ENCODE measurements at places on chromosomes 4 and X.
A peak's percentile ranks its signal among the peaks of the same experiment; 100 is the strongest.

- DNase-seq: peak; percentile 36
Observed at GRCh38 chr4:76943790-76944189, 5.8 kb upstream of the SEPTIN11 start.

DNA sequence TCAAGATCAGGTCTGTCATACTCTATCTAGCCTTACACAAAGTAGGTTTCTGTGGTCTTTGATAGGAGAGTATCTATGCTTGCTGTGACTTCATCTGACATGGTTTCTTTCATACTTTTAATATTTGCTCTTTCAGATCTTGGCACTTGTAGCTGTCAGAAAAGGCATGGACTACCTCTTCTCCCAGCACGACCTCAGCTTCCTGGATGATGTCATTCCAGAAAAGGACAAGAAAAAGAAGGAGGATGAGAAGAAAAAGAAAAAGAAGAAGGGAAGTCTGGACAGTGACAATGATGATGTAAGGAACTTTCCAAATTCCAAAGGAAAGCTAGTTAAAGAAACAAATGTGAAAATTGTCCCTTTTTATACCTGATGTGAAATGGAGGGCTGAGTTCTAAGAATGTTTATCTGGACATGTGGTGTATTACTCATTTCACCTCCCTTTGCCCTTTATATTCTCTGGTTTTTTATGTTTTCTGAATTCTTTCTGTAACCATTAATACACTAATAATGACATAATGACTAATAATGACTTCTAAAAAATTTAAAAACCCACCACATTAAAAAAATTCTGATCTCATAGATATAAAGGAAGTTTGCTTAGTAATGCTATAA lies 221.2 kb downstream of the SLC4A4 start:
- peak; percentile 5 for DNase-seq

DNA sequence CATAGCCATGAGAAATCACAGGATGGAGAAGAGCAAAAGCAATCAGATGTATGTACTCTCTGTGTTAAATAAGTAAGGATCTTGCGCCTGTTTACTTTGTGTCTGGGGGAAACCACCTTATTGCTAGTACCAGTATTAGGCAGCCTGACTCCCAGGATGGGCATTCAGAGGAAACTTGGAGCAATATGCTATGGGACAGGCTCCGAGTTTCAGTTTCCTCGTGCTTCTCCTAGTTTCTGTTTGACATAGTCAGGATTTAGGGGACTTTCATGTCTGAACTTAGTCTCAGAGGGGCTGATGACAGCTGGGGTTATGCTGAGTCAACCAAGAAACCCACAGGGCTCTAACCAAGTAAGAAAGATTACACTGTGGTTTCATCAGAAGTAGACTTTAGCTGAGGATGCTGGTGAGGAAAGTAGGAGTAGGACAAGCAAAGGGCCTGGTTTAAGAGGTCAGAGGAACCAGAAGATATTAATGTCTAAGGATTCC lies 13.5 kb downstream of the NSUN7 start:
- peak; percentile 3 for DNase-seq

DNA sequence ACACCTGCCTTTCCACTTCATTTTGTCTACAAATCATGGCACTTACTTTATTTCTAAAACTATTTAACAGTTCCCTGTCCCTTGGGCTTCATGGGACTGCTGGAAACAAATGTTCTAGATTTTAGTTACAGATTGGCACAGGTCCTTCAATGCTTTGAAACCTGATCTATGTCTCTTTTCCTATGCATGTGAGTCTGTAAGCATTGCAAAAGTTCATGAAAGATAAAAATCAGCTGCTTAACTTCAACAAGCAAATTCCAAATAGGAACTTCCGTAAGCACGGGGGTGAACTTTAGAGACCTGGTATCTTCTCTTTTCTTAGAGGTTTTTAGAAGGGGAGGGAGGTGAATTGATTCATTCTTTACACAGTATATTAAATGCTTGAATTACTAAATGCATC lies 9.5 kb downstream of the LGI2 start:
- DNase-seq: no peak

DNA sequence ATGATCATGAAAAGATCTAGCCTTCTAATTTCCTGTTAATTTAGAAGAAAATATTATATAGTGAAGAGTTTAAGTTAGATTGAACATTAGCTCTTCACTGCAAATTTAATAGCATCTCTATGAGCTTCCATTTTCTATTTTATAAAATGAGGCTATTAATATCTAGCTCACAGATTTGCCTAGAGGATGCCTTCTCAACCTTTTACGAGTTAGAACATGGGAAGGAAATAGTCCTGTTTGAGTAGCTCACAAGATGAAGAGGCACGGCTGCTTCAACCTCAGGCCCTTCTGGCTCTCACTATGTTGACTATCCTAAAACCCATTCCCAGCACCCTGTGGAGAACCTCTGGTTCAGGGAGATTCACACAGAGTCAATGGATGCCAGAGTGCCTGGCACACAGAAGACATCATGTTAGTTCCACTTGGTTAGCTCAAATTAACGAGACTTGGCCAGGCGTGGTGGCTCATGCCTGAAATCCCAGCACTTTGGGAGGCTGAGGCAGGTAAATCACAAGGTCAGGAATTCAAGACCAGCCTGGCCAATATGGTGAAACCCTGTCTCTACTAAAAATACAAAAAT lies 97.9 kb upstream of the GUCY1A1 start:
- no peak for DNase-seq

GRCh38 chrX:109635146-109635545 lies 10.2 kb upstream of the KCNE5 start:
- DNase-seq: peak; percentile 27

DNA sequence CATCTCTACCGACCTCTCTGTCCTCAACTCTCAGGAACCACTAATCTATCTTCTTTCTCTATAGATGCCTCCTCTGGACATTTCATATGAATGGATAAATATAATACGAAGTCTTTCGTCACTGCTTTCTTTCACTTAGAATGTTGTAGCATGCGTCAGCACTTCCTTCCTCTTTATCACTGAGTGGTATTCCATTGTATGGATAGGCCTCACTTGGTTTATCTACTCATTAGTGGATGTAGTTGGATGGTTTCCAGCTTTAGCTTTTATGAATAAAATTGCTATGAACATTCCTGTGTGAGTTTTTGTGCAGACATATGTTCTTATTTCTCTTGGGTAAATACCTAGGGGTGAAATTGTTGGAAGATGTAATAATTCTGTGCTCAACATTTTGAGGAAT lies 528.2 kb upstream of the FAT1 start:
- DNase-seq: no peak

DNA sequence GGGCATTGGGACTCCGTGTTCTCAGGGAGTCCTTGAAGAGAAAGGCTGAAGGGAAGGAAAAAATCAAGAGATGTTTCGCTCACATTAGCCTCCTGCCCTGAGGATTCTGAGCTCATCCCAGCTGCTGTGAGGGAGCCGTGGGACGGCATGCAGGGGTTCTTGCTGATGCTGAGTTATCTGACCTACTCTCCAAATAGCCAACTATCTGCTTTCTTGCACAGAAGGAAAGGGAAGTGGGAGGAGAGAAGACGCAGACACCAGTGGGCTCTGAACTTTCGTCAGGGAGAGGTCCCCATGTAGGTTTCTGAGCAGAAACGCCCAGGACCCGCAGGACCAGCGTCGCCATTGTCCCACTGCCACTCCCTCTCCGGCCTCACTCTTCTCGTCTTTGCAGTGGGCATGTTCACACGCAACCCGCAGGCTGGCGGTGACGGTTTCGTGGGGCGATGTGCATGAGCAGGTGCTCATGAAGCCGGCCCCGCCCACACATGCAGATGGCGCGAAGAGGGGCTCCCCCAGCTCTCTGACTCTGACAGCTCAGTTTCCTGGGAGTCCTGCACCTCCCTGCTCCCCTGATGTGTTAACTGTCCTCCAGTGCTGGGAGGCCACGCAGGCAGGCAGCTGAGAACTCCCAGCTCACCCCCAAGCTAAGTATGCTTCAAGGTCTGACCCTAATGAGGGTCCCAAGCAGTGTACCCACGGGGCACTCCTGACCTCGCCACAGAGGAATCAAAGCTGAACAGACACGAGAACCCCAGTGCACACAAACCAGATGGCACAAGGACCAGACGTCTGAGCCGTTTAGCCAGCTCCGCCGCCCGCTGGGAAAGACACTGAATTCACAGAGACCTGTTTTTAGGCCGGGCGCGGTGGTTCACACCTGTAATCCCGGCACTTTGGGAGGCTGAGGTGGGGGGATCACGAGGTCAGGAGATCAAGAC lies 13.6 kb upstream of the ABLIM2 start:
- no peak for DNase-seq

DNA sequence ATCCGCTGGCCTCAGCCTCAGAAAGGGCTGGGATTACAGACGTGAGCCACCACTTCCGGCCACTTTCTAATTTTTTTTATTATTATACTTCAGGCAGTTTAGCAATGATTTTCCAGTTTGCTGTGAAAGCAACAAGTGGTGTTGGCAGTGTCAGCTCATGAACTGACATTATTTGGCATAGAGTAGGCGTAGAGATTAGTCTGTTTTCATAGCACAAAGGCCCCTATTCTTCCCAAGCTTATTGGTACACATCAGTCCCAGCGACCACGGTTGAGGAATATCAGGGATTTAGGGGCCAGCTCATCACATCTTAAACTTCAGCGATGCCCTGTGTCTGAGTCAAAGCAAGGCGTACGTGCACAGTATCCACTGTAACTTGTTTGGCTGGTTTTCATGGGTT lies 53.0 kb upstream of the RASSF6 start:
- DNase-seq: no peak

GRCh38 chr4:128570387-128570975 lies 239.0 kb upstream of the JADE1 start:
- DNase-seq: peak; percentile 42

DNA sequence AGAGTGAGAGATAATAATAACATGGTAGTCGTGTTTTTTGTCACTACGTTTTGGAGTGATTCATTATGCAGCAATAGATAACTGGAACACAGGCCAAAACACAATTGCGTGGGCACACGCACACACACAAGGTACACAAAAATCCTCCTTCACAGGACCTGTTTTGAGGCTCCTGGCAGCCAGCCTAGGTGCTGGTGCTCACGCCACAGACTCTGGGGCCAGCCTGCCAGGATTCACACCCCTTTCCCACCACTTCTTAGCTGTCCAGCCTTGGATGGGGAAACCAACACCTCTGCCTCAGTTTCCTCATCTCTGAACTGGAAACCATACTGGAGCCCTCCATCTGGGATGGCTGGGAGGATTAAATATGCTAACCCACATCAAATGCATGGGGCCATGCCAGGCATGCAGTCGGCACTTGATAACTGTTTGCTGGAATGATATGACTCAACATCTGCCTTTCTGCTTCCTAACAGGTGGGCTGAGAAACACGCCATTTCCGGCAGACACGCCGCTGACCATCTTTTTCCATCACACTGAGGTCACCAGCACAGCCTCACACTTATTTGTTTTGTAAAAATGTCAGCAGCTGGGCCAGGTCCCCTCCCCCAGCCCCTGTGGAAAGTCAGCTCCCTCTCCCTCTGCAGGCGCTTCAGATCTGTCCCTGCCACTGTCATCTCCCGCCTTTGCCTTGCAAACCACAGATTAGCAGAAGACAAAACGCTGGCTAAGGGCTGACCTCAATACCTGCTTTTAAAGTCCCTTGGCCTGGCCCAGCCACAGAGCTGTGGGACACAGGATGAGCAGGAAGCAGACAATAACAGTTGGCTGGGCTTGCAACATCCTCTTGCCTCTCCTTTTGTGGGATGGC lies 237.5 kb downstream of the BCOR start:
- peak; percentile 20 for DNase-seq

GRCh38 chrX:23883737-23884354 lies 23.9 kb downstream of the APOO start:
- peak; percentile 84 for DNase-seq

GRCh38 chrX:24767557-24767956 lies 73.8 kb downstream of the POLA1 start:
- no peak for DNase-seq

GRCh38 chr4:156638334-156638733 lies 333.3 kb downstream of the PDGFC start:
- peak; percentile 58 for DNase-seq

DNA sequence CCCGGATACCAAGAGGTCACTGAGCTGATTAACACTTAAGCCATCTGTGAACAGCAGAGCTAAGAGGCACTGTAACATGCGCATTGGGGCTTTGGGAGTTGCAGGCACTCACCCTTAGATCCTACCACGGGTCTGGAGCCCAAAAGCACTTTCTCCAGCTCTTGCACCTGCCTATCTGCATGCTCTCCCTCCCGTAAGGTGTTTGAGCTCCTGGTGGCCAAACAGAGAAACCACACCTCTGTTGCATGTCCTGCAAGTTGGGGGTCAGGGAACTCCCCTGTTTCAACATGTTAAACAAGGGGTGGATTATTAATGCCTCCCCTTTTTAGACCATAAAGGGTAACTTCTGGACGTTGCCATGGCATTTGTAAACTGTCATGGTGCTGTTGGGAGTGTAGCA lies 49.8 kb downstream of the GYPA start:
- DNase-seq: no peak

DNA sequence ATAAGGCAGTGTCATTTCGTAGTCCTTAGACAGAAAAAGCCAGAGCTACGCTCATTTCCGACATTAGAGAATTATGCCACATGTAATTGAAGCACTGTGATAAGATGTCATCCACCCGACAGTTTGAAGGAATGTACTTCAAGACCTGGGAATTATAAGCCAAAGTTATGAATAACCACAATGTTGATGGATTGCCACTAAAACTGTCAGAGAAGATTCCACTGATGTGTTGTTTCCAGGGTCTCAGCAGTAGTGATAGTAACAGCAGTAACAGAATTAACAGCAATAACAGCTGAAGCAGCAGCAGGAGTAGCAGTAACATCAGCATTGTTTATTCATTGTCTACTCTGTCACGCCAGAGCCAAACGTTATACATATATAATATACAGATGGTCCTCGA lies 24.7 kb downstream of the RAB33A start:
- peak; percentile 17 for DNase-seq

GRCh38 chrX:142613403-142613802 lies 408.3 kb upstream of the MAGEC2 start:
- no peak for DNase-seq

DNA sequence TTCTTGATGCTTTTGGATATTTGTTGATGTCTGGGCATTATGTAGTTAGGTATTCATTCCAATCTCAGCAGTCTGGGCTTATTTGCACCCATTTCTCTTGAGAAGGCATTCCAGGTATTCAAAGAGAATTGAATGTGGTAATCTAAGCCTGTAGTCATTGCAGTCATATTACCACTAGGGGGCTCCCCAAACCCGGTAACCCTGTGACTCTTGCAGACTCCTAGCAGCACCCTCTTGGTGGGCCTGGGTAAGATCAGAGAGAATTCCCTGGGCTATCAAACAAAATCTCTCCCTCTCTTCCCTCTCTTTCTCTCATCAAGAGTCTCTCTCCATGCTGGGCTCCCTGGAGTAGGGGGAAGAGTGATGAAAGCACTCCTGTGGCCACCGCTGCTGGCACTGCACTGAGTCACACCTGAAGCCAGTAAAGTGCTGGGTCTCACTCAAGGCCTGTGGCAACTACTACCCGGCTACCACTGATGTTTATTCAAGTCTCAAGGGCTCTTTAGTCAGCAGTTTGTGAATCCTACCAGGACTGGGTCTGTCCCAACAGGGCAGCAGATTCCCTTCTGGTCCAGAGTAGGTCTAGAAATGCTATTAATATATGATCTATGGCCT lies 187.7 kb upstream of the NUDT10 start:
- peak; percentile 43 for DNase-seq

All from AG08395 (cell line).